ENCODE measurements at places on chromosomes 5 and 9. TPM values are rescaled to one million over a fixed set of nuclear protein-coding genes. Genes with fewer than 3 reads are reported as not detected.

DNA sequence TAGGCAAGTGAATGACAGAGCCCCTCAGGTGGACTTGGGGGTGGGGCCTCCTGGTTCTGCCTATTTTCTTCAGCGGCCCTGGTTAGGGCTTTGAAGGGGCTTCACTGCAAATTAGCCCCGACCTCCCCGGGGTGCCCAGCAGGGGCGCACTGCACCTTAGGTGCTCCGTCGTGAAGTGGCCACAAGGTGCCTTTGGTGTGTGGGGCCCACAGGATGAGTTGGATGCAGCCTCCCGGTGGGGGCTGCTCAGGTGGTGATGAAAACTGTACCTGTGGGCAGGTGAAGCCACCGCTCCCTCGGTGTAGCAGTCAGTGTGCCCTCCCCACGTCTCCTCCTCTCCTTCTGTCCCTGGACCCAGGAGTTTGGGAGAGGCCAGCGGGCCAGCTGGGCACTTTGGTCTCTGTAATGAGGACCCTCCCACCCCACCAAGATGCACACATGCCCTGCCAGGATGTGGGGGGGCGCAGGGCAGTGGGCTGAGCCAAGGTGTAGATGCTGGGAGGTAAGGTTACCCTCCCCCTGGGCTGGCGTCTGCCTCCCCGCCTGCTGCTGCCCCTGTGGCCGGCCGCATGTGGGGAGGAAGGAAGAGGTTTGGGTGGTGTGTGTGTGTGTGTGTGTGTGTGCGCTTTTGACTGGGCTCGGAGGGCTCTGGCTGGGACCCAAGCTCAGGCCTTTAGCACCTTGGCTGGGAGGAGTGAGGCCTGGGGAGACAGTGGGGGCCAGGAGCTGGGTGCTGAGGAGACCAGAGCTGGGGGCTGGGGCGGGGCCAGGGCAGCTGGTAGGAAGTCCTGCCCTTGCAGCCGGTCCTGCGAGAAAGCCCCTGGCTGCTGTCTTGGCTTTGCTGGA, 55.6 kb downstream of the RXRA start:
- DNase-seq, result no peak

DNA sequence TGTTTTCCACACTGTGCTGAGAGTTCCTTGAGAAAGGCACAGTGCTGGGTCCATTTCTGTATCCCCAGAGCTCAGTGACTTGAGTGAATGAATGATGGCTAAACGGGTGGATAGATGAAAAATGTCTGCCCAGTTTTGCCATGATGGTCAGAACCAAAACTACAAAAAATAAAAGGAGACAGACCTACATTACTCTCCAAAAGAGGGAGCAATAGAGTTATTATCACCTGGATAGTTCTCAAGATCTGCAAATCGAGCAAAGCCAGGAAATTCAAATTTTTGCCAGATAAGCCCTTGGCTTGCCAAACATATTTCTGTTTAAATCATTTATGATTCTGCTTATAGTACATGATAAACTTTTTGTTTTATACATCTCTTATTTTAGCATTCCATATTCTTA, 214.2 kb upstream of the ZNF462 start:
- DNase-seq, result peak; percentile 24

GRCh38 chr5:28726815-28727214, 1688.4 kb upstream of the CDH9 start:
- DNase-seq, result peak; percentile 45

PWWP2A gene
- 16.6 TPM for total RNA-seq

- DNase-seq, result peak; percentile 34
Measured at GRCh38 chr5:135829681-135830383, 4.6 kb upstream of the SLC25A48 start.

URM1 gene
- total RNA-seq, result 35.9 TPM

DNA sequence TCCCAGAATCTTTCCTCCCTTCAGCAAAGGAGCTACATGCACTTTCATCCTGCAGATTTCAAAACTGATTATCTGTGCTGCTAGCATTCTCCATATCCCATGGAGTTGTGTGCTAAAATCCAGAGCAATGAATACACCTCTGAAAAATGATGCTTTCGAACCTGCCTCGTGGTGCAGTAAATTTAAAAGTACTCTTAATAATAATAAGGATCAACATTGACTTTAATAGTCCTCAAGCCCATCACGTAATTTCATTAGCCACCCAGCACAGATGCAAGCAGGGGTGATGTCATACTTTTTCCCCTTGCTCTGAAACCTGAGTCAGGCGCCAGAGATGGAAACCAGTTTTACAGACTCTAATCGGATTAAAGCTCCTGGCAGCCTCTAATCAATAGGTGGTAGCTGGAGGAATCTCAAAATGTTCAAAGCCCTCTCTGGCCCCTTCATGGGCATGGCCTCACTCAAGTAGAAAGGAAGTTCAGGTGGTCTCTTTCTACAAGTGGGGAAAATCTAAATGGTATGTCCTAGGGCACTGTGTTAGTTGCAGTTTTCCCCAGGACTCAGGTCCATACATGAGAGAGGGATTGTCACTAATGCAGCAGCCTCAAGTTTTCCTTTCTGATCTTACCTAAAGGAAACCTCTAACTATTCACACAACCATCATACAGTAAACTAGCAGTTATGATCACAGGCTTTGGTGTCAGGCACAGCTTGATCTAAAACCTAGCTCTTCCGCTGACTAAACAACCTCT, 221.6 kb upstream of the SLC30A5 start:
- no peak for DNase-seq

- no peak for DNase-seq
Measured at GRCh38 chr9:23822261-23823169, 3.5 kb downstream of the ELAVL2 start.

- DNase-seq, result no peak
Measured at GRCh38 chr5:37933576-37933975, 93.7 kb upstream of the GDNF start.

DNA sequence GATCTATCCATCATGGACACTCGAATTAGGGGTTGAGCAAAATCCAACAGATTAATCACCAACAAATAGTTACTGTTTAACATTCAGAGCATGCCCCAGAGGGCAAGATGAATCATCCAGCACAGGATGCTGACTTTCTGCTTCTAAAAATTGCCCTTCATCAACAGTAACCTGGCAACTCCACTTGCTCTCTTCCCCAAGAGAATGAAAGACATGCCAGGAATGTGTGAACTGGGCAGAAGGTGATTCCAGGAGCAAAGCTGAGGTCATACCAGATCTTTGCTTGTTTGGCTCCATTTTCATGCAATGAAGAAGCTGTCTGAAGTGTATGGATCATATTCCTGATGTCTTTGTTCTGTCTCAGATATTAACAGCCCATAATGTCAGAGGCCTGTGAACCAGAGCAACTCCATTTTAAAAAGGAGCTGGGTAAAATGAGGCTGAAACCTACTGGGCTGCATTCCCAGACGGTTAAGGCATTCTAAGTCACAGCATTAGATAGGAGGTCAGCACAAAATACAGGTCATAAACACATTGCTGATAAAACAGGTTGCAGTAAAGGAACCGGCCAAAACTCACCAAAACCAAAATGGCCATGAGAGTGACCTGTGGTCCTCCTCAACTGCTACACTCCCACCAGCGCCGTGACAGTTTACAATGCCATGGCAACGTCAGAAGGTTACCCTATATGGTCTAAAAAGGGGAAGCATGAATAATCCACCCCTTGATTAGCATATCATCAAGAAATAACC, 2.5 kb upstream of the ZNF367 start:
- DNase-seq, result peak; percentile 96
